ENCODE measurements at places on chromosomes 6 and 20.

DNA sequence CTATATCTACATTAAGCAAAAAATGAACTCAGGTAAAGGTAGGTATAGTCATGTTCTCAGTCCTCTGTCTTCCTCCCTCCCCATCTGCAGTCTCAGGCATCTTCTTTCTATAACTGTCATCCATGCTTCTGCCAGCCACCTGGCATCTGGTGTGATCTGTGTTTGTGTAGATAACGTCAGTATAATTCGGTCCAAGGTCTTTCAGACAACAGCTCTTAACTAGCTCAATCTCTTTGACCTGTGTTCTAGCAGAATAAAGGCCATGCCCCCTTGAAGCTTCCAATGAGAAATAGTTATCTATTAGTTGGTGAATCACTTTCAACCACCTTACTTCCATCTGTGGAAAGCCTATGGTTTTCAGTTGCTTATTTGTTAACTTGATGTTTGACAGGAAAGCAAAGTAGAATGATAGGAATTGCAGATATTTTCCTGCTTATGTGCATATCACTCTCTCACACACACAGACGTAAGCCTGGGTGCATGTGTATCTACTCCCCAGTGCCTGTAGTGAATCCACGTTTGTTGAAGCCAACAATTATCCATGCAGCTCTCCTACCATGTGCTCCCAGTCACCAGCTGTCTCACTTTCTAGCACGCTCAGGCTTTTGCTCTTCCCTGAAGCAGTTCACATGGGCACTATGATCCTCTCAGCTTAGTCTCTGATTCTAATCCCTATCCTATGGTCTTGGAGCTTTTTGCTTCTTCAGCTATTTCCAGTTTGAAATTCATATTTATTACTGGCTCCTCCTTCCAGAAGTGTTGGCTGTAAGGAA lies 433.7 kb upstream of the MANEA start:
- no peak for DNase-seq

- peak; percentile 50 for DNase-seq
Measured at GRCh38 chr20:59164686-59165391, 1.2 kb downstream of the ZNF831 start.

DNA sequence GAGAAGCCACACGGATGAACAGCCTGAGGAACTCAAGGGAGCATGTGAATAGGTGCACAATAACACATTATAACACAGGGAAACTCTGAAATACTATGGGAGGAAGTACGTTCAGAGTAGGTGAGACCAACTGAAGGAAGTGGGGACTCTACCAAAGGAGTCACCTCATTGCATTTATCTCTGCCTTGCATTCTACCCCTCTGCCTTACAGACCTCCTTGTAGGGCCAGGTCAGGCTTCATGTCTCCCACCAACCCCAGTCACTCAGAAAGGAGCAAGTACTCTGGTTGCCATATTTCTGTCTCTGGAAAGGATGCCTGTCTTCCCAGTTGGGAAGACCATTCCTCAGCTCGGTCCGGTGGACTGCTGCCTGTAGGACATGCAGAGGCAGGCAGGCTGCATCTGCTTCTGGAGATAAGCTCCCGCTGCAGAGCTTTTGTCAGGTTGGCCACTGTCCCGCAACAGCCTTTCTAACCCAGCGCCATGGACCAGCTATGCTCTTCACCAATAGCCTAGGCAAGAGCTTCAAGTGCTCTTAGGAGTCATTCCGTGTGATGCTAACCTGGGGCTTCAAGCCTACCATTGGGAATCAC lies 51.6 kb upstream of the ASIP start:
- no peak for DNase-seq

GRCh38 chr6:67887747-67888545 lies 747.1 kb upstream of the ADGRB3 start:
- DNase-seq = no peak

DNA sequence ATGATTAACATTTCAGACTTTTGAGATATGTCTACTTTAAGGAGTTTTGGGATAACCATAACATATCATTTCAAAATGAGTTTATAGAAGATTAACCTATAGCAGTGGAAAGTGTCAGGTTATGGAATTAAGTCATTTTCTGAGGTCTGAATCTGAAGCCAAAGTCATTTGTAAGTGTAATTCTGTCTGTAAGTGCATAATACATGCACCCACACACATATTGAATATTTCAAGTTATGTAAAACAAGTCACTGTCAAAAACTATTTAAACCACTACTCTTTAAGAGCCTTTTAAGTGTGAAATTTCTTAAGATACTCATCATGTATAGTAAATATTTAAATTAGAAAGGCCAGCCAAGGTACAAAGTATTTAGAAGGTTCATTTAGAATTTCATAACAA lies 115.8 kb upstream of the HMGCLL1 start:
- DNase-seq = no peak

- DNase-seq = peak; percentile 59
Measured at GRCh38 chr6:118705544-118706491, 54.4 kb upstream of the CEP85L start.
